ENCODE measurements at places on chromosomes 3 and 15. TPM values are rescaled to one million over a fixed set of nuclear protein-coding genes. Genes with fewer than 3 reads are reported as not detected.

The FOXB1 gene
- total RNA-seq: not detected

The TRIM42 gene
- not detected for total RNA-seq

The KY gene
- total RNA-seq: 0.11 TPM

The AGBL1 gene
- total RNA-seq: not detected

The NEK10 gene
- total RNA-seq: 1.1 TPM

The GOLGA6L7 gene
- total RNA-seq: not detected

All from A549 treated with RU486 at 1 μM for 4 hours (cell line).